HL-60 (cell line): ENCODE measurements at places on chromosomes 2 and 18.

GRCh38 chr2:187316040-187316439 lies 132.0 kb downstream of the CALCRL start:
- no peak for DNase-seq

- peak; percentile 87 for DNase-seq
Measured at GRCh38 chr2:203891474-203891873, 23.9 kb downstream of the CTLA4 start.

DNA sequence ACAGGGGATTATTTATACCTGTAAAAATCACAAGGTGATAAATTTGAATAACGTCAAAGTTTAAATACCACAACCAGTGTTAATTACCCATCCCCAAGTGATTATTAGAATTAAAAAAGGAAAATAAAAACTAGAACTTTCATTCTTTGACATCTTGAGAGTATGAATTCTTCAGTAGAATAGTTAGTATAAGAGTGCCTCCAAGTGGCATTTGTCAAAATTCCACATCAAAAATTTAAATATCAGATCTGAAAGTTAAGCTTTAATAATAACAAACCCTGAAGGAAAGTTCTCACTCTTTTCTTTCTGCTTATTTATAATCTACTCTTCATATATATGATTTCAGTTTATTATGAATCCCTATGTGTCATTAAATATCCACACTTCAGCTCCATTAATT lies 273.7 kb upstream of the KYNU start:
- no peak for DNase-seq

- DNase-seq = no peak
Measured at GRCh38 chr2:152097801-152098495, 896 bp downstream of the CACNB4 start.

DNA sequence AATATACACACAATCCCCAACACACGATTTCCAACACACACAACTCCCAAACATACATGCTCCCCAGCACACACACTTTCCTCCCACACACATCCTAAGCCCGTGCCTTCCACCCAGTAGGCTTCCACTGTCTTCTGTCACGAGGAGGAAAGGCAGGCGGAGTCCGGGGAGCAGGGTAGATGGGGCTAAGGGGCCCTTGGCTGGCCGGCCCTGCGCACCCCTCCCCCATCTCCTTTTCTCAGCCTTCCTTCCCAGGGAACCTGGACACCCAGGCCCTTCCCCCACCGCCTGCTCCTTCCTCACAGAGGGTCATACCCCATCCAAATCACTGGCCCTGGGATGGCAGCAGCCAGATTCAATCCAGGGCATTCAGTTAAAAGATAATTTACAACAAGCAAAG lies 3.4 kb upstream of the PDCD1 start:
- no peak for DNase-seq

DNA sequence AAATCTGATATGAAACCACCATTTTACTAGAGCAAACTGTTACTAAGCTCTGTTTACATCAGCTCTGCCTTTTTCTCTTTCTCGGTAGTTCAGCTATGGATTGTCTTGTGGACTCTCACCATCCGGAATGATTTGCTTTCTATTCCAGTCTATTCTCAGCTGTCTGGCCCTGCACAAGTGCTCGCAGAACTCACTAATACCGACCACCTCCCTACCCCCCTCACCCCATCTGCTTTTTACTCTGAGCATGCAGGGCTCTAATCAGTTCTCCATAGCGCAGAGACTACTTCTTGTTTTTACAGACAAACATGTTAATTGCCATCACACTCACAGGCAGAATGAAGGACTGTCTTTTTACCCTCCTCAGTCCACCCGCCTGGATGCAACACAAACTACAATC lies 180.7 kb upstream of the POU3F3 start:
- no peak for DNase-seq

DNA sequence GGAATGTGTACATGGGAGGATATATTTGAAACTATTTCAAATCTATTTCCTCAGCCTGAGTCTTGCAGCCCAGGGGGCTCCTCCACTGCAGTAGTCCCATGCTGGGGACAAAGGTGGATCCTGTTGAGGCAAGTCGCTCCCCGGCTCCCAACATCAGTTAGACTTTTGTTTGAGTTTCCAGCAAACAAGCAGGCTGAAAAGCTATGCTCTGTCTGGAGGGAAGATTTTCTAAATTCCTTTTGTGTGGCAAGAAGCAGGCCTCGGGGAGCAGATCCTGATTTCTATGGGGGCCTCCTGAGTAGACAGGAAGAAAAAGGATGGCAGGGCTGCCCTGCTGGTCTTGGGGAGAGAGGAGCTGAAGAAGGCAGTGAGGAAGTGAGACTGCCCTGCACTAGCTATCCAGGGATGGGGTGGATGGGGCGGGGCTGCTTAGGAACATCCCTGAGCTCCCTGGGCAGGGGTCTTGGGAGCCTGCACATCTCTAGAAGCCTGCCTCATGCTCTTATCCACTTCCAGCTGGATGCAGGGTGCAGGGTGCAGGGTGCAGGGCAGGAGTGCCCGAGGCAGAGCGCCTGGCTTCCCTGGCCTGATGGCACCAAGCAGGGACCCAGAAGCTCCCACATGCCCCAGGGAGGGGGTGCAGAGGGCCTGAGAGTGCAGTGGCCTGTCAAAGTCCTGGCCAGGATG lies 6.0 kb upstream of the CIB4 start:
- DNase-seq = no peak

GRCh38 chr2:145674705-145675104 lies 1154.8 kb upstream of the ZEB2 start:
- DNase-seq = no peak

- no peak for DNase-seq
Measured at GRCh38 chr2:237759176-237759575, 39.4 kb upstream of the RBM44 start.

GRCh38 chr18:69574401-69574800 lies 173.7 kb downstream of the DOK6 start:
- DNase-seq = no peak

DNA sequence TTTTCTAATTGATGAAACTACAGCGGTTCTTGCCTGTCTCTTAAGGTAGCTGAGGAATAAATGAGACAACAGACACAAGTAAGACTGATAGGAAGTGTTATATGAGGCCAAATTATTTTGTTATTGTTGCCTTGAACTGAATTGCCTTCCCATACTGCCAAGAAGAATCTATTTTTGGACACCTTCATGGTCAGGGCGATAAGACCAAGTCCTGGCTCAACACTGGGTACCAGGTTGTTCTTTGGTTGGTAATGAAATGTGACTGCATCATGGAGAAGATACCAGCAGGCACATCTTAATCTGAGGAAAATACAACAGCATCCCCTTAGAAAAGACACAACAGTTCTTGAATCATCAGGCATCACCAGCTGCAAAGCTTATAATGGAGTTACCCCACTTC lies 23.7 kb downstream of the MSGN1 start:
- DNase-seq = no peak

GRCh38 chr2:96136129-96136720 lies 2.1 kb downstream of the ASTL start:
- DNase-seq = no peak

- no peak for DNase-seq
Measured at GRCh38 chr2:113196839-113197238, 23.1 kb downstream of the PSD4 start.

DNA sequence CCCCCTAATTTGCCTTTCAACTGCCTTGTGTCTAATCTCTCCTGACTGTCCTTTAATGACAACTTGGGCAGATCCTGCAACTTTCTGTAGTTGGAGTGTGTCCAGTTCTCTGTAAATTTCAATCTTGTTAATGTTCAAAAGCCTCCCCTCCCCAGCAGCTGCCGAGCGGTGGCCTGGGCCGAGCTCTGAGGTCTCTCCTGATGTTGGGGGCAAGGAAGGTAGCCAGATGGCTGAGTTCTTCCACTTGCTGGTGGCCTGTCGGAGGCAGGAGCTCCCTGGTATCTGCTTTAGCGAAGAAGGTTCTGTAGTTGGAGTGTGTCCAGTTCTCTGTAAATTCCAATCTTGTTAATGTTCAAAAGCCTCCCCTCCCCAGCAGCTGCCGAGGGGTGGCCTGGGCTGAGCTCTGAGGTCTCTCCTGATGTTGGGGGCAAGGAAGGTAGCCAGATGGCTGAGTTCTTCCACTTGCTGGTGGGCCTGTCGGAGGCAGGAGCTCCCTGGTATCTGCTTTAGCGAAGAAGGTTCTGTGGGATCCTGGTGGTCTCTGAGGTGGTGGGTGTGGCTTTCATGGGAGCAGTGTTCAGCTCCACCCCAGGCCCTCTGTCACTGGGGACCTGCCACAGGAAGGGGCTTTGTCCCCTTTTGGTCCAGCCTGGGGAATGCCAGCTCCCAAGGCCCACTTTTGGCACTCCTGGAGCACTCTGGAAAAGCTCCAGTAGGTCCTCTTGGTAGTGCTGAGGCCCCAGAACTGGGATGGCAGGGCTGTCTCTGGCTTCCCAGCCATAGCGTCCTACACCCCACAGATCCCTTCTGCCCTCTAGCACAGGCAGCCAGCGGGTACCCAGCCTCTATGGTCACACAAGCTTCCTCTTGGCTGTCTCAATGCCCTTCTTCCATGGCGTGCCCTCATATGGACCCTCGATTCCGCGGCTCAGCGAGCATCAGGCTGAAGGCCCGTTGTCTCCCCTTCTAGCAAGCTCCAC lies 211.9 kb downstream of the ALPK2 start:
- DNase-seq = no peak

DNA sequence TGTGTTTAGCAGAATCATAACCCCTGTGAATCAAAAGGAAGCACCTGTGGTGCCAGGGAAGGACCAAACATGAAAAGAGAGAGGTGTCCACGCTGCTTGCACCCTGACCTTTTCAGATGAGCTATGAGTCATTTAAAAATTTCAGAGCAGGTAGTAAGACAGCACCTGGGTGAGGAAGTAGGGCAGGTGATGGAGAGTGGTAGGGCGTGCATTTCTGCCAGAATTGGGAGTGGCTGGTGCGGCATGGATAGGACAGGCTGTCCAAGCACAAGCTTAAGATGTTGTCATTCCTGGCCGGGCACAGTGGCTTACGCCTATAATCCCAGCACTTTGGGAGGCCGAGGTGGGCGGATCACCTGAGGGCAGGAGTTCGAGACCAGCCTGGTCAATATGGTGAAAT lies 36.8 kb downstream of the NPAS2 start:
- no peak for DNase-seq

DNA sequence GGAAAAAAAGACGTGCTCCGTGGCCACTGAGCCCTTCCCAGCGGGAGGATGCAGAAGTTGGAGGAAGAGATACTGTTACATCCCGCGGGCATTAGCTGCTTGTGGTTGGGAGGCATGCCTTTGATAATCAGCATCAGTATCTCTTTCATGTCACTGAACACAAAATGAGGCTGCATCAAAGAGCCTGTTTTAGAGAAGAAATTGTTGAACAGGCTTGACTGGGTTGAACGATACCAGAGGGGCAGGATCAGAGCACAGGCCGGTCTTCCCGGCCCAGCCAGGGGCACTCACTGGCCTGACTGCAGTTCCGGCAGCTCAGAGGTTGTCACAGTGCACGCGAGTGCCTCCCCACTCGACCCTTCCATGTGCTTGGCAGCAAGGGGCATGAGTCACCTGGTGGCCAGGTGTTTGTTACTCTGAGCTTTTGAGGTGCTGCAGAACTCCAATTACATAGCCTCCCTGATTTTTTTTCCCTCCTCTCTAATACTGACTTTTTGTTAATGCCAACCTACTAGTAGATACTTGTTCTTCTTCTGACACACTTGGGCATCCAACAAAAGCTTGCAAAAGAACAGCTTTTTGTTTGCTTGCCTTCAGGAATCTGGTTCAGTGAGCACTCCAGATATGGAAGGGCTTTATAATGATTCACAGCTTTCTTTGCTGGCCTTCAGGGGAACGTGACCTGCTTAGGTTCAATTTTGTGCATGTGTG lies 121.6 kb downstream of the VAPA start:
- no peak for DNase-seq

DNA sequence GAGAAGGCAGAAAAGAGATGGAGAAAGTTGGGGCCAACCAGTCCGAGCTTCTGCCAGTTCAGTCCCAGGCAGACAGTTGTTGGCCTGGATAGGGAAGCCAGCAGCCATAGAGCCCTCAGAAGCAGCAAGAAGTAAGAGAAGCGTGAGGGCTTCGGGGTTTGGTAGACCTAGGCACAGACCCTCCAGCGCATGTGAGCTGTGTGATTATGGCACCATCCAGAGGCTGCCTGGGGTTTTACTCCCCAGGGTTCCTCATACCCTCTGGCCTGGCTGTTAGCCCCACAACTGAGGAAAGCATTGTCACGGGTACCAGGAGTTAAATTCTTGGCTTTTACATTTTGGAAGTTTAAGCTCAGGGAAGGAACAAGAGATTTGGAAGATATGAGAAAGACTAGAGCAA lies 93.7 kb upstream of the RAB6C start:
- DNase-seq = no peak

- no peak for DNase-seq
Measured at GRCh38 chr2:6073191-6074088, 381.3 kb downstream of the SOX11 start.

GRCh38 chr2:235390108-235390815 lies 103.6 kb upstream of the AGAP1 start:
- peak; percentile 72 for DNase-seq

DNA sequence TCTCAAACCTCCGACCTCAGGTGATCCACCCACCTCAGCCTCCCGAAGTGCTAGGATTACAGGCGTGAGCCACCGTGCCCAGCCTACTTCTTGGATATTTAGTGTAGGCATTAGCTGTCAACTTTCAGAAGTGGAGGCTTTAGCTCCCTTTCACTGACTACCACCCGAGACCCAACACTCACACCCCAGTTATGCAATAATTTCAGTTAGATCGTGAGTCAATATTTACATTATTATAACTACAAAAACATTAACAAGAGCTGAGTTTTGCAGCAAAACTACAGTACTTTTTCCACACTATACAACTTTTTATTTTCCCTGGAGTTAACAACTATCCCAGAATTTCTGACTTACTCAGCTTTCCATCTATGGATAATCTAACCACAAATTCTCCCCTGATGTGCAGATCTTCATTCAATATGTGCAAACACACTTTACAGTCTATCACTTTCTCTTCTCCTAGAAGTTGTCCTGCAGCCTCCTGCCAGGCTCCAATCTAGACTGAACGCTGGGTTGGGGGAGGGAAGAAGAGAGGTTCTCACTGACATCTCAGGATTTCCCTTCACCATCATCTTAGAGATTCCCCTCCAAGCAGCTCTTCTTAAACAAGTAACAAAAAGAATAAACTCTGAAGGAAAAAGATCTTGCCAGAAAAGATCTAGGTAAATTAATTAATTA lies 10.1 kb downstream of the TBC1D8 start:
- DNase-seq = no peak

GRCh38 chr2:207658156-207658555 lies 33.0 kb upstream of the METTL21A start:
- no peak for DNase-seq

DNA sequence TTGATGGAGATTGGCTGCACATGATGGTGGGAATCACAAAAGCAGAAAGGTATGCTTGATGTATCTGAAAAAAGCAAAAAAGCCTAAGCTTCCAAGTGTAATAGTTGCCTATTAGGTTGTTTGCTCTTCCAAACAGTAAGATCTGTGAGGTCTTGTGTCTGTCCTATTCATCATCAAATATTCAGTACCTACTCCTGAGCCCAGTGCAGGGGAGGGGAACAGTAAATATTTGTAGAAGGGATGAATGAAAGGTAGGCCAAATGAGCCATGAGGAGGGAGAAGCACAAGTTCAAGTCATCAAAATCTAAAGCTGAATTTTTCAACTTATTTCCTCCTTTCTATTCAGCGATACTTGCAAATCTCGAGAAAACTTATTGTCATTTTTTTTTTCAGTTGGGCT lies 153.2 kb upstream of the ETAA1 start:
- DNase-seq = no peak

GRCh38 chr2:162252153-162252552 lies 8.9 kb upstream of the FAP start:
- no peak for DNase-seq

- no peak for DNase-seq
Measured at GRCh38 chr2:67955748-67956603, 106.8 kb downstream of the C1D start.

GRCh38 chr2:159755788-159756187 lies 42.2 kb downstream of the CD302 start:
- DNase-seq = no peak
